Activated CD4-positive, alpha-beta T cell treated with anti-CD3 and anti-CD28 coated beads, Interleukin-2, Interleukin-6, amounts not matched to agents 100 ng/mL and 50 ng/mL, durations not matched to agents 16 hours and 8 hours (primary cell): ENCODE measurements at places on chromosomes 11 and 22.
A peak's percentile ranks its signal among the peaks of the same experiment; 100 is the strongest.

- no peak for DNase-seq
Measured at GRCh38 chr22:30542811-30543188, 3.7 kb downstream of the SEC14L6 start.

- peak; percentile 39 for DNase-seq
Measured at GRCh38 chr11:113796663-113797259, 17.2 kb downstream of the CLDN25 start.

- no peak for DNase-seq
Measured at GRCh38 chr22:23093051-23093788, 22.9 kb downstream of the GNAZ start.

GRCh38 chr11:130020323-130020722, 17.7 kb upstream of the PRDM10 start:
- no peak for DNase-seq

- DNase-seq: no peak
Measured at GRCh38 chr22:46295277-46295971, 1.2 kb upstream of the GTSE1 start.

DNA sequence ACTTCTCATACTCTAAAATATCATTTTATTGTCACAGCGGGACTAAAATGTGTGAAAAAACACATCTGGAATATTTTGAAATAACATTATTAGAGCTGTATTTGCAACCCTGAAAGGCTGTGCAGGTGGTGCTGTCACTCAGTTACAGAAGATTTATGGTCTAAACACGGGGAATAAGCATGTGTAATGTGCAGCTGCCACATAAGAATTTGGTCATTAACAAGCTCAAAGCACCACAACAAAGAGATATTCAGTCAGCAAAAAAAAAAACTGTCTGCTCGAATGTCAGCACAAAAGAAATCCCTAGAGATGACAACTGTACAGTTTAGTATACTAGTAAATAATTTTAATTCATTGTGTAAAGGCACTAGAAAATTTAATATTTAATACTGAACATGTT, 31.3 kb downstream of the TMEM123 start:
- DNase-seq: no peak

GRCh38 chr22:50315289-50316113, 8.1 kb upstream of the PLXNB2 start:
- no peak for DNase-seq

DNA sequence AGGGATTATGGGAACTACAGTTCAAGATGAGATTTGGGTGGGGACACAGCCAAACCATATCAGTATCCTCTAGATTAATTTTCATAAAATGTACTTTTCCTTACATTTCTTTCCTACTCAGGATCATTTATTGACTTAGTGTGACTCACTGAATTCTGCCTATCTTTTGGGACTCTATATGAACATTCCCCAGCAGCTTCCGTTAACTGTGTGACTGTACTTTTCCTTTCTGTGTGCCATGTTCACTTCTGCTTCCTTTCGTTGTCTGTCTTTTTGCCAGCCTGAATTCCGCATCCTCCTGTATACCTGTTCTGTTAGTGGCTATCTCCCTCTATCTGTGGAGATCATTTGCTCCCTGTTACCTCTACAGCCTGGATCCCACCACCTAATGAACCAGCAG, 48.8 kb downstream of the SPECC1L start:
- DNase-seq: no peak

- no peak for DNase-seq
Measured at GRCh38 chr11:122686111-122686510, 30.6 kb downstream of the UBASH3B start.

- DNase-seq: no peak
Measured at GRCh38 chr11:68329978-68330699, 17.7 kb downstream of the LRP5 start.

- no peak for DNase-seq
Measured at GRCh38 chr22:48819232-48819631, 1008.4 kb downstream of the BRD1 start.

GRCh38 chr11:5973530-5973929, 5.2 kb upstream of the OR56A5 start:
- DNase-seq: no peak

GRCh38 chr11:115929618-115930129, 425.5 kb upstream of the CADM1 start:
- DNase-seq: no peak

GRCh38 chr11:67592880-67593564, 9.4 kb downstream of the GSTP1 start:
- no peak for DNase-seq

DNA sequence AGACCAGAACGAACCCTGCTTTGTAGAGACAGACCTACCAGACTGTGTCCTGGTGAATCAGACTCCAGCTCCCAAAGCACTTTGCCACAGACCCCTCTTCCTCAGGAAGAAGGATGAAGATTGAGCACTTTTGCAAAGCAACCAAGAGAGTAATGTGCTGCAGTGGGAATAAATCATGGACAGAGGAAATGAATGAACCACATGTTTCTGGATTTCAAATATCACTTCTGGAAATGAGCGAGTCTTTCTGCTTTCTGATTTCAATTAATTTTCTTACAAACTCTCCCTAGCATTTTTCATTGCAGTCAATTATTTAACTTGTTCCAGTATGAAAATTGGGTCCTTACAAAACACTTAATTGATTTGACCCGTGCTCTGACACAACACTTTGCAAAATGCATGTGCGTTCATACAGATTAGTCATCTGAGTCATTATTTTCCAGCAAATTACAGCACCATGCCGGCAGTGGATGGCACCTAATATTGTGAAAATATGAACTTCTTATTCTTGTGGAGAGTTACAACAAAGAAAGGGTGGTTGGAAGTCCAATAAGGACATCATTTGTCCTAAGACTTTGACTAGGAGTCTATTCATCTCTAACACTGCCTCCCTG, 315.9 kb upstream of the CCDC90B start:
- no peak for DNase-seq

GRCh38 chr11:8339592-8340022, 75.9 kb upstream of the LMO1 start:
- DNase-seq: no peak

DNA sequence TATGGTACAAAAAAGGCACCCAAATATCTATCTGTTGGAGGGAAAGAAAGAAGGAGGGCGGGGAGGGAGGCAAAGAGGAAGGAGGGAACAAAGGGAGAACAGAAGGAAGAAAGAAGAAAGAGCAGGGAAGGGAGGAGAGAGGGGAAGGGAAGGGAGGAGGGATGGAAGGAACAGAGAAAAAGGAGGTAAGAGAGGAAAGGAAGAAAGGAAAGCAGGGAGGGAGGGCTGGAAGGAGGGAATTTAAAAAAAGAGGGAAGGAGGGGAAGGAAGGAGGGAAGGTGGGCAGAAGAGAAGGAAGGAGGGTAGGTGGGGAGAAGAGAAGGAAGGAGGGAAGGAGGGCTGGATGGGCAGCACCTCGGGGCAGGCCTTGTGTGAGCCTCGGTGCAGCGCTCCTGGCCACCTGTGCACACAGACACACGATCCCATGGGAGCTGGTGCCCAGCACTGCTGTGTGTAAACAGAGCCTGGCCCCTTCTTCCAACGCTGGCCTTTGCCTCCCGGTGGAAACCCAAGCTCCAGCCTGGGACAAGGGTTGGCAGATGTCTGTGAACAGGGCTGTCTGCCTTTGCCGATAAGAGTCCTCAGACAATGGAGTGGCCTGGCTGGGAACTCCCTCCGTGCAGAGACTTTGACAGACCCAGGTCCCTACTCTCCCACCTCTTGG, 23.2 kb downstream of the SMIM38 start:
- no peak for DNase-seq

- DNase-seq: no peak
Measured at GRCh38 chr11:1026163-1026450, 10.4 kb downstream of the MUC6 start.

DNA sequence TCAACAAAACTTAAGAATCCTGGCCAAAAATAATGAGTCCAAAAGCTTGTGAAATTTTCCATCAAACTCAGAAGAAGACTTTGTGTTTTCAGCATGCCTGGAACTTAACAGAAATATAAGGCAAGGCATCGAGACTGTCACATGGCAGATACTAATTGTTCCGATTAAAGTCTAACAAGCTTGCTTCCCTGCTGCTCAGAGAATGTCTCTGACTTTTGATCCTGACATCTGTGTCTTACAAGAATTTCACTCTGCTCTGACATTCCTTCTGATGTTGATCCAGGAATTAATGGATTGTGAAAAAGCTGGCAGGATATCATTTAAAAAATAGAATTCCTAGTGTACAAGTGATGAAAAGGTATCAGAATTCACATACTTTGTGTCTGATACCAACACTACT, 170.2 kb downstream of the DCDC1 start:
- DNase-seq: no peak

GRCh38 chr22:40033586-40034380, 39.0 kb downstream of the FAM83F start:
- DNase-seq: no peak

DNA sequence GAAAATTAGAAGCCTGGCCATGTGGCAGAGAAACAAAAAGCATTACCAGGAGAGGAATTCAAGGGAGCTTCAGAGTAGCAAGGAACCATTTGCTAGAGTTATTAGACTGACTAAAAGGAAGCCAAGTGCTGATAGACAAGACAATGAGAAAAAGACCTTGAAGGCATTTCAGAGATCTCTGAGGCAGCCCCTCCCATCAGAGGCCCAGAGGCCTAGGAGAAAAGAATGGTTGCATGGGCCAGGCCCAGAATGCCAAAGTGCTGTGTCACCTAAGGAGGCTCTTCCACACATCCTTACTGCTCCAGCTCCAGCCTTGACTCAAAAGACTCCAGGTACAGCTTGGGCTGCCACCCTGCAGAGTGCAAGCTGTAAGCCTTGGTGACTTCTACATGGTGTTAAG, 61.8 kb upstream of the POU2AF2 start:
- no peak for DNase-seq

GRCh38 chr22:21688706-21689381, 23.0 kb downstream of the PPIL2 start:
- no peak for DNase-seq

- DNase-seq: peak; percentile 20
Measured at GRCh38 chr11:83827940-83828554, 541.9 kb upstream of the CCDC90B start.

GRCh38 chr11:11532574-11532973, 89.2 kb downstream of the GALNT18 start:
- DNase-seq: no peak

DNA sequence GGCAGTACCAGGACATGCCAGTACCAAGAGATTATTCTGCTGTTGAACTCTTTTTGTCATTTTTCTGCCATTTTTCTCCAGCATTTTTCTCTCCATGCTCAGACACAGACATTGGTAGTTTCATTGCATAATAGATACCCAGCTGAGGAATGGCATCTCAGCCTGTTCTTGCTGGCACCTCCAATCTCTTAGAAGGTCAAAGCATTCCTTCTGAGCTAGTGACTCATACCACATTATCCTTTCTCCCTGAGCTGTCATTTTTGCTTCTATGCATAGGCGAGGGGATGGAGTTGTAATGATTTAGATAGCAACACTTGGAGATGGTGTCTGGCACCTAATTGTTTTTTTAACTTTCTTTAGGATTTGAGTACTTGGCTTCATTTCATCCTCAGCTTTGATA, 321.1 kb downstream of the NELL1 start:
- DNase-seq: no peak

- DNase-seq: no peak
Measured at GRCh38 chr11:98495601-98496000, 525.1 kb upstream of the CNTN5 start.

DNA sequence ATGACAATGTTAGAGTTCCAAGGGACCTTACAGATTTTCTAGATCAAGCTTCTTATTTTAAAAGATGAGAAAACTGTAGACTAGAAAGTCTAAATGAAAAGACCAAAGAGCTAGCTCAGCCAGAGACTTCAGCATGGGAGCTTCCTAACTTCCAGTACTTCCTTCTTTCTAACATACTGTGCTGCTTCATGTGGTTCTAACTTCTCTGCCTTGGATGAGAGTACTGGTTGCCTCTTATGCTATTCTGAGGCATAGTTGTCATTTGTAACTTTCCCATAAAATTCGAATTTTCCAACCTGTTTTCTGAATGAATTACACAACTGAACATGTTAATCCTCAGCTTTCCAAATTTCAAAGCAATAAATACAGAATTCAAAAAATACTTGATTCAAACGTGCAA, 1.8 kb downstream of the MTMR2 start:
- DNase-seq: no peak

- DNase-seq: no peak
Measured at GRCh38 chr11:98766903-98767302, 253.8 kb upstream of the CNTN5 start.

- no peak for DNase-seq
Measured at GRCh38 chr22:45207981-45208664, 32.6 kb downstream of the KIAA0930 start.

GRCh38 chr11:46639197-46639839, 22.0 kb downstream of the ATG13 start:
- DNase-seq: no peak
